DMS53 (cell line): ENCODE measurements at places on chromosomes 1 and 21.

DNA sequence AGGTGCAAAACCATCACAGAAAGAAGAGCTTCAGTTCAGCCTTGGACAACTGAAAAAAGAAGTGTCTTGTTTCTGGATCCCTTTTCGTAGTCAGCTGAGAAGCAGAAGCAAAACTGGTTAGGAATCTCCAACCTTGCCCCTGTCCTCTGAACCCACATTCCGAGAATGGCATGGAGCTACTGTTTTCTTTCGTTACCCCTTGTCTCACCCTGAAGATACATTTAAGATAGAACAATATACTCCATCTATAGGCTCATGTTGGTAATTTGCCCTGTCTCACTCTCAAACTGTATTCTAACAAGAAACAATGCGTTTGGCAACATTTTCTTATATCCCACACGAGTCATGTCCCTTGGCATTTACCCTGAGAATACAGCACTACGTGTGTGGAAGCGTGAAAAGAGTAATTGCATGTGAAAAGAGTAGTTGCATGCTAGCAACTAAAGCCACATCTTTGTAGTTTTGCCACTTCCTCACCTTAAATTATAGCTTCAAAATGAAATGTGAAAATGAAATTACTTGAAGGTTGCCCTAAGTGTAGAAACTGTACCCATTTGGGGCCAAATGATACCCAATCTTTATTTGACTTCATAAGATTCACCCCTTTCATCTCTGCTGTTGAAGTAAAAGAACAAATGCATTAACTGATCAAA, 5.3 kb downstream of the SLAMF7 start:
- DNase-seq, result no peak

- peak; percentile 59 for DNase-seq
Observed at GRCh38 chr1:88401313-88401712, 282.8 kb upstream of the PKN2 start.

GRCh38 chr21:46325073-46325912, 1.3 kb downstream of the PCNT start:
- peak; percentile 69 for DNase-seq

DNA sequence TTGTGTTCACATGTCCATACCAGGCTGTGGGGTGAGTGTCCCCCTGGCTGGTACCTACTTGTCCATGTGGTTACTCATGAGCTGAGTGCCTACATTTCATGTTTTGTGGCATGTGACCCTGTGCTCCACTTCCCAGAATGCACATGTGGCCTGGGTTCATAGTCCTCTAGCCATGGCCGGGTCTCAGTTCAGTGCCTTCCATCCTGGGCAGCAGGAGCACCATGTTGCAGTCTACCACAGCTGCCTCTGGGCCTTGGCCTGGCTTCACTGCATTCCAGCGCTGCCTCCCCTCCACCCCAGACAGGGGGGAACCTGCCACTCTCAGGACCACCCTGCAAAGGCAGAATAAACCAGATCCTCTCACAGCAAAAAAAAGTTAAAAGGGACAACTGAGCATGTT, 5.5 kb downstream of the CEPT1 start:
- DNase-seq, result no peak

DNA sequence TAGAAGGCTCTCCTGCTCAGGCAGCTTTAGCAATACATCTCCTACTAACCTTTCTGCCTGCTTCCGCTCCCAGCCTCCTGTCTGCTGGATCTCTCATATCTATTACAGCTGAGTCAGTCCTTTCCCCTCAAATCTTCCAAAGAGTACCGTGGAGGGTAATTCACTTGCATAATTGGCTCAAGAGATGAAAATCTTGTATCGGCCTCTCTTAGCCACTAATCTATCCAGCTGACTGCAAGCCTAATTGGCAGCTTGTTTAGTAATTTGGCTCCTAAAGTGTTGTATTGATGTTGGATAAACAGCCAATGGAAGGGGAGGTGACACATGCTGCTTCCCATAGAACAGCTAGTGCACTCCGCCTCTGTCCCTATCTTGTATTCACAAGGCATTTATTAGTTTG, 195.7 kb downstream of the GPATCH2 start:
- DNase-seq, result no peak

- no peak for DNase-seq
Observed at GRCh38 chr1:212438831-212439237, 6.1 kb downstream of the NENF start.

GRCh38 chr1:117017648-117018047, 16.1 kb downstream of the CD101 start:
- no peak for DNase-seq

- no peak for DNase-seq
Observed at GRCh38 chr1:195336812-195337211, 1271.4 kb downstream of the KCNT2 start.

GRCh38 chr1:94332516-94332915, 85.7 kb upstream of the ABCD3 start:
- DNase-seq, result peak; percentile 49

DNA sequence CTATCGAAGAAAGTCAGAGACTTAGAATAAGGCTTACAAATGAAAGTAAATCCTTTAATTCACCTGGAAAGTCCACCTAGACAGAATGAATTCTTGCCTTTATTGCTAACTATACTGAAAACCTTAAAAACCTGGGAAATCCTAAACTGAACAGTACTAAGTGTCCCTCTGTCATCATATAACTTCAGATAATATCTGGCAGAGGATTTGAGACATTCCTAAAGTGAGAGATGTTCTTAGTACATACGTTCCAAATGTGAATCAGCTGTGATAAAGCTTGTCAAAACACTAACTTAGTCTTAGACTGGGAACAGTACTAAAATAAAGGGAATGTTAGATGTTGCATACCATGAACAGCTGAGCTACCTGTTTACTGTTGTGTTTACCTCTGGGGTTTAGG, 121.7 kb downstream of the TNFSF18 start:
- DNase-seq, result no peak

DNA sequence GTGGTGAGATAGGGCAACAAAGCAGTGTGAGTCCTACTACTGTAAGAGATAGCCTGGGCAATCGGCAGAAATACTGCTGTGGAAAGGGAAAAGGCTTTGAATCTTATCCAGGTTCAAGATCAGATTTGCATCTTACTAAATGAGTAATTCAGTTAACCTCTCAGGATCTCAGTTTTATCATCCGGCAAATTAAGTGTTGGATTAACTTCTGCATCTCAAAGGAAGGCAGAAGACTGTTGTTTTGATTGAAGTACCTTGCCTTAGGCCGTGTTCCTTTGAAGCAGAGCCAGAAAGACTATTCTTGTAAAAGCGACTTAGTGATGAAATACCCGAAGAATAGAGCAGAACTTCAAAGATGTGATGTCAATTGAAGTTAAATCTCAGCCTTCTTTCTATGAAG, 612.9 kb upstream of the USP24 start:
- DNase-seq, result no peak

- DNase-seq, result no peak
Observed at GRCh38 chr1:29958271-29958670, 721.9 kb downstream of the PTPRU start.

DNA sequence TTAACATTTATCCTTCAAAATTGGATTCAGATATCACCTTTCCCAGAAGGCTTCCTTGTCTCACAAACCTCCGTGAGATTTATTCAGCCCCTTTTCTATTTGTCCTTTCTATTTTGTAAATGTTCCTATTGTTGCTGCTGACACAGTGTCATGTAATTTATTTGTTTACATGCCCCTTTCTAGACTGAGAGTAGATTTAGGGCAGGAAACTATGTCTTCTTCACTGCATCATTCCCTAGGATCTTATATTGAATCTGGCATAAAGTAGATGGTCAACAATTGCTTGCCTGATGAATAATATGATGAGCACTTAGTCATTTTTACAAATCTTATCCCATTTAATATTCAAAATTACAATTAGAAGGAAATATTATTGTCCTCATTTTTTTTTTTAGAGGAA, 8.1 kb upstream of the CNN3 start:
- DNase-seq, result no peak

- no peak for DNase-seq
Observed at GRCh38 chr1:173303984-173304383, 96.9 kb upstream of the TNFSF4 start.

DNA sequence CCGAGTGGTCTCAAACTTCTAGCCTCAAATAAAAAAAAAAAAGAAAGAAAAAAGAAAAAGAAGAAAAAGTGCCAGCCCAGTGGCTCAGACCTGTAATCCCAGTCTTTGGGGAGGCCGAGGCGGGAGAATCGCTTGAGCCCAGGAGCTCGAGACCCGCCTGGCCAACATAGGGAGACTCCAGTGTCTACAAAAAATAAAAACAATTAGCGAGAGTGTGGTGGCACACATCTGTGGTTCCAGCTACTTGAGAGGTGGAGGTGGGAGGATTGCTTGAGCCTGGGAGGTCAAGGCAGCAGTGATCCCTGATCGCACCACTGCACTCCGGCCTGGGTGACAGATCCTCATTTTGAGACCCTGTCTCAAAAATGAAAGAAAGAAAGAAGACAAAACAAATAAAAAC, 1.4 kb upstream of the PTGFRN start:
- no peak for DNase-seq

DNA sequence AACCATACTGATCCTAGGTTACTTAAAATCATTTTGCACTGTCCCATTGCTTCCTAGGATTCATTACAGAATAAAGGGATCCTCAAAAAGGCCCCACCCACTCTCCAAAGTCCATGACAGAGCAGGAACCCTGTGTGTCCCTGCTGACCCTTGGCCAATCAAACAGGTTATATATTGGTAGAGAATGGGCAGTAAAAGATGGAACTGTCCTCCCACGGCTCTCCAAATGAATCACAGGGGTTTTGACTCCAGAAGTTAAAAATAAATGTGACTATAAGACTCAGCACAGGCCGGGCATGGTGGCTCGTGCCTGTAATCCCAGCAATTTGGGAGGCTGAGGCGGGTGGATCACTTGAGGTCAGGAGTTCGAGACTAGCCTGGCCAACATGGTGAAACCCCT, 65.5 kb downstream of the ACOT7 start:
- no peak for DNase-seq

DNA sequence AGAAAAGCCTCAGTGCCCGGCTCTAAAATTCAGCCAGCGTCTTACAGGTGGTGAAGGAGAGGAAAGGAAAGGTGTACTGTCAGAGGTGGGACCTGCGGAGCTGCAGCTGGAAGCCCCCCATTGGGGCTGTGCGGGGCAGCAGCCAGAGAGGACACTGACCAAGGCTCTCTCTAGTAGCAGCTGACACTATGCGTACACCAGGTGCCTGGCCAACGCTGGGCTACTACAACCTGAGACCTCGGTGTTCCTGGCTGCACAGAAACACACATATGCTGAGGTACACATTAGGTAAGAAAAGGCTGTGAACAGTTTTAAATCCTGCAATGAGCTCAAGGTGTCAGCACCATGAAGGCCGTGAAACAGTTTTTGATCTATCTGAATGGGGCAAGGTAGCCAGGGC, 55.5 kb upstream of the EDN2 start:
- no peak for DNase-seq

DNA sequence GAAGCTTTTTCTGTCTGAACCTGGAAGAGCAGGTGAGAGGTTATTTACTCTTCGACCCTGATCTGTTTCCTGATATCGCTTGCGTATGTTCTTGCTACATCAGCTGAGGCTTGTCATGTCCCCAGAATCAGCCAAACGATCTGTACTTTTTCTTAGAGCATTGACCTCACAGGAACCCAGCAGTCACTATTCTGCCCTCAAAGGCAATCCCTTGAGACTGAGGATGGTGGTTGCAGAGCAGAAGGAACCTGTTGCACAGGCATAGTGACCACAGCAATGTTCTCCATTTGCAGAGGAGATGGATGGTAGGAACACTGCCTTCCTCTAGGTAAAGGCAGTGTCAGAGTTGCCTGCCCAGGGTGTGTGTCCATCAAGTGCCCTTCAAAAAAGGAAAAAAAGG, 11.3 kb upstream of the LACTBL1 start:
- DNase-seq, result no peak

GRCh38 chr1:78377356-78377928, 113.3 kb upstream of the PTGFR start:
- peak; percentile 86 for DNase-seq

GRCh38 chr1:29956349-29957030, 720.2 kb downstream of the PTPRU start:
- no peak for DNase-seq

DNA sequence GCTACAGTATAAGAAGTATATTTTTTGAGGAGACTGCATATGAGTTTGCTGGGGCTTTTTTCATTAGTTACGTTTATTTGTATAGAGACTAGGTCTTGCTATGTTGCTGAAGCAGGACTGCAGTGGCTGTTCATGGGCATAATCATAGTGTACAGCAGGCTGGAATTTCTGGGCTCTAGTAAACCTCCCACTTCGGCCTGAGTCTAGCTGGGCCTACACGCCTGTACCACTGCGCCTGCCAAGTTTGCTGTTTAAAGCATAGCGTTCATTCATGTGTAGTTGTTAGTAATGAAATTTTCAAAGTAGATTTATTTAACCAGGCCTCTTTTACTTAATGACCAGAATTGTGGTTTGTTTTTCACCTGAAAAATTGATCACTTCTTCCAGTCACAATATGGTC, 33.8 kb downstream of the HS2ST1 start:
- DNase-seq, result no peak

- DNase-seq, result no peak
Observed at GRCh38 chr1:91831132-91831930, 54.6 kb downstream of the TGFBR3 start.

GRCh38 chr1:11134251-11134897, 34.7 kb upstream of the EXOSC10 start:
- no peak for DNase-seq

DNA sequence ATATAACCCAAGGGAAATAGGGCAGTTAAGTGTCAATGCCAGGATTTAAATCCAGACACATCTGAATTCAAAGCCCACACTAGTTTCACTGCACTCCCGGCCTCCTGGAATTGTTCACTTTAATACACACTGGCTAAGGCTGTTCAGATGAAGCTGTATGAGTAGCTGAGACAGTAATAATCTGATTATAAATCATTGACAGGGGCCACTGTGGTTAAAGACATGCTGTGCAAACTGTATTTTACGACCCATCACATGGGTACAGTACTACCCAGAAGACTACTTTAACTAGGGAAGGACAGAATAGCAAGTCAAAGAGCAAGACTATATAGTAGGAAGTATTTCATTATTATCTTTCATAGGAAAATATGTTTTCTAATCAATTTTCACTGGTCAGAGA, 16.1 kb upstream of the NTNG1 start:
- no peak for DNase-seq
